ENCODE measurements at places on chromosomes 7 and 10.

- DNase-seq = no peak
Measured at GRCh38 chr7:23654508-23654907, 25.5 kb upstream of the FAM221A start.

GRCh38 chr10:36380538-36380937 lies 738.4 kb upstream of the FZD8 start:
- DNase-seq = no peak

DNA sequence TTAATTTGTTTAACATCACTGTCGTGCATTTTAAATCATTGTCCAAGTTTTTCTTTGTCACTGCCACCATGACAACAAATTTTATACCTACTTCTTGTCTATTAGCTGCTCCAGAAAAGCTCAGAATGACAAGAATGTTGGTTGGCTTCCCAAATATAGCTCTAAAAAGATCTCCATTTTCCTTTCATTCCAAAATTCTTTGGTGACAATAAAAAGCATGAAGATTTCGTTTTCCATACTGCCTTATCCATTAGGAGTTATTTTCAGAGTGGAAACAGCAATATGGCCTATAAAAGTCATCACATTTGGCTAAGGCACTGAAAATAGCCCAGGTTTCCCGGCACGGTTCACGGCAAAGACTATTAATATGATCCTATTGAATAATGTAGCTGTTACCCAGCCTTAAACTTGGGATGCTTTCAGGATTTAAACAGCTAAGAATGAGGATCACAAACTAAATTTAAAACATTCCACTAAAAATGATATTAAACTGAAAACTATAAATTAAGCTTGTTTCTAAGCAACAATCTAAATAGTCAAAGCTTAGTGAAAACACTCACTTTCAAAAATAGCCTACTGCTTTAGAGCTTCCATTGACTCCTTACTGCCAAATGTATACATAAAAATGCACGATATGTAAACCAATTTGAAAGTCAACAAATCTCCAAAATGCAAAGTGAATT lies 2.7 kb downstream of the CTTNBP2 start:
- DNase-seq = no peak

DNA sequence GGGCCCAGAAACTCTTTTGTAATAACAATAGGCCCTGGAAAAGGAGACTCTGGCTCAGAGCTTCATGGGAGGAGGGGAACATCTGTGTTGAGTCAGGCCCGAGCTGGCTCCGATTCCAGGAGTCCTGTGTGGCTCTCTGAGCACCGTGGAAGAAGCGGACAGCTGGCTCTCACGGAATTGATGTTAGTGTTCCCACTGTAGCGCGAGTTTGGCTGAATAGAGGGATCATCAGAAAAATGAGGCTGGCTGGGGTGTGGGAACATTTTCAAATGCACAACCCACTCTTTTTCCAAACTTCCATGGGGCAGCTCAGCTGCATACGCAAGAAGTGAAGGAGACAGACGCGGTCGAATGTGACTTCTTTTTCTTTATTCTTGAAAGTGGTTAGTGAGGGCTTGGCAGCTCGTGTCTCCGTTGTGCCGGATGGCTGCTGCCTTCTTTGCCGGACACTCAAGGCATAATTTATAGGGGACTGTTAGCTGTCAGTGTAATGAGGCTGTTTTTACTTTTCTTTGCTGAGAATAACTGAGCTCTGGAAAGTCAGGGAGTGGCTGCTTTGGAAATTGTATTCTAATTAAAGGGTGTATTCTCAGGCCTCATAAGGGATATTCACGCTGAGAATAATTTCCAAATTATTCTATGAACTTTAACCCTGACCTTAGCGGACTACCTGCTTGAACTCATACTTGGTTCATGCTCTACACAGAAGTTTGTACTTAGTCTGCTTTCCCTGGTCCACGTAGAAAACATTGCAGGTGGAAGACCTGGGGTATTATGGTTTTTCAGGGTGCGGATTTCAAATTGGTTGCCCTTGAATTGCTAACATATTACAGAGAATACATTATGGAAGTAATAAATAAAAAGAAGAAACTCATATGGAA lies 23.1 kb downstream of the MDFIC start:
- peak; percentile 3 for DNase-seq

DNA sequence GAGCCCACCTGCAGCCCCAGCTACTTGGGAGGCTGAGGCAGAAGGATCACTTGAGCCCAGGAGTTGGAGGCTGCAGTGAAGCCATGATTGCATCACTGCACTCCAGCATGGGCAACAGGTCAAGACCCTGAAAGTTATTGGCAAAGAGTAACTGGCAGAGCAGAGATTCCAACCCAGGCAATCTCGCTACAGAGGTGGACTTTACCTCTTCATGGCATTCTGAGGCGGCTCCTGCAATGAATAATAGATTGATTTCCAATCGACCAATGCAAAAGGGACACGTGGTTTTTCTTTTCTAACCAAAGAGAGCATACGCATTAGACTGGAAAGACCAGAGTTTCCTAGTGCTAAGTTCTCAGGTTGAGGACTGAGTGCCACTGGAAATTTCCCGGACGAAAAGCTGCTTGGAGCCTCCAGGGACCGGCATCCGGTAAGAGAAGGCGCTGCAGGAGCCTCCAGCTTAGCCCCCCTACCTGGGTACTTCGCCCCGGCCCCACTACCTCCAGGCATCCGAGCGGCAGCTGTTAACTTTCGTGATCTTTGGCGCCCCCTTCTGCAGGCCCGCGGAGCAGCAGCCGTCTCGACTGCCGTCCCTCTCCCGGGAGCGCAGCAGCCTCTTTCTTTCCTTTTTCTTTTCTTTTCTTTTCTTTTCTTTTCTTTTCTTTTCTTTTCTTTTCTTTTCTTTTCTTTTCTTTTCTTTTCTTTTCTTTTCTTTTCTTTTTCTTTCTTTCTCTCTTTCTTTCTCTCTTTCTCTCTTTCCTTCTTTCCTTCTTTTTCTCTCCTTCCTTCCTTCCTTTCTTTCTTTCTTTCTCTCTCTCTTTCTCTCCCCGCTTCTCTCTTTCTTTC lies 4.1 kb downstream of the MBLAC1 start:
- DNase-seq = peak; percentile 74

GRCh38 chr10:76278811-76279460 lies 847.5 kb downstream of the LRMDA start:
- no peak for DNase-seq

DNA sequence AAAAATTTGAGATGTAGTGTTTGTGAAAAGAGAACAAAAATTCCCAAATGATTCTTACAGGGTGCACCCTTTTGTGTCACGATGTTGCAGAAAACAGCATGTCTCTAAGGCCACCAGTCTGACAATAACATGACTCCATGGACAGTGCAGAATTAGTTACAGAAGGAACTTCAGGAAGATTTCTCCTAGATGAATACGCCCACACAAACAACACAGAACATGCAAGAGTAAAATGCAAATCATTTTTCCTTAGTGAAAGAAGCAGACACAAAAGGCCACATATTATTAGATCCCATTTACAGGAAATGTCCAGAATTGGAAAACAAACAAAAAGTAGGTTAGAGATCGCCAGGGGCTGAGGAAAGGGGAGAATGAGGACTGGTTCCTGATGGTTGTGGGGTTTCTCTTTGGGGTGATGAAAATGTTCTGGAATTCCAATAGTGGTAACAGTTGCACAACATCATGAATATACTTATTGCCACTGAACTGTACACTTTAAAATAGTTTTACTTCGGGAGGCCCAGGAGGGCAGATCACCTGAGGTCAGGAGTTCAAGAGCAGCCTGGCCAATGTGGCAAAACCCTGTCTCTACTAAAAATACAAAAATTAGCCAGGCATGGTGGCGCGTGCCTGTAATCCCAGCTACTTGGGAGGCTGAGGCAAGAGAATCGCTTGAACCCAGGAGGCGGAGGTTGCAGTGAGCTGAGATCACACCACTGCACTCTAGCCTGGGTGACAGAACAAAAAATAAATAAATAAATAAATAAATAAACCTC lies 10.2 kb downstream of the ZC3HAV1 start:
- no peak for DNase-seq

DNA sequence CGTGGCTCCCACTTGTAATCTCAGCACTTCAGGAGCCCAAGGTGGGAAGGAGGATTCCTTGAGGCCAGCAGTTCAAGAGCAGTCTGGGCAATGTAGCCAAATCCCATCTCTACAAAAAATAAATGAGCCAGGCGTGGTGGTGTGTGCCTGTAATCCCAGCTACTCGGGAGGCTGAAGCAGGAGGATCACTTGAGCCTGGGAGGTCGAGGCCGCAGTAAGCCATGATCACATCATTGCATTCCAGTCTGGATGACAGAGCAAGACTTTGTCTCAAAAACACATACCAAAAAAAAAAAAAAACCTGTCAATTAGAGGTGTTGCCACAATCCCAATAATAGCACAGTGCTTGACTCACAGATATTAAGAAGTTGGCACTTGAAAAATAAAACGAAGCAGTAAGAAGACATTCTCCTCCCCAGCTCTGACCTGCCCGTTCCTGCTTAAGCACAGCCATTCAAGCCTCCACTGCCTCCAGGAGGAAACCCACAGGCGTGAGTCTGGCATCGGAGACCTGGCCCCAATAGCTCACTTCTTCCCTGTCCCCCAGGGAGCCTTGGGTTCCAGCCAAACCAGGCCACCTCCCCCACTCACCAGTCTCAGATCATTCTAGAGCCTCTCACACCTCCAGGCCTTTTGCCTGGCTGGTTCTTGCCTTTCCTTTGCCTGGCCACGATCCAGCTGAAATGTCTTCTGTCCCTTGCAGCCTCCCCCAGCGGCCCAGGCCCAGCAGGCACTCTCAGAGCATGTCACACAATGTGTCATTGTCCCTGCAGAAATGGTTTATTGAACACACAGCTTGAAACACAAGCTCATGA lies 45.3 kb upstream of the GTF2I start:
- DNase-seq = no peak
